ENCODE measurements at places on chromosomes 5 and 9.
A peak's percentile ranks its signal among the peaks of the same experiment; 100 is the strongest.

DNA sequence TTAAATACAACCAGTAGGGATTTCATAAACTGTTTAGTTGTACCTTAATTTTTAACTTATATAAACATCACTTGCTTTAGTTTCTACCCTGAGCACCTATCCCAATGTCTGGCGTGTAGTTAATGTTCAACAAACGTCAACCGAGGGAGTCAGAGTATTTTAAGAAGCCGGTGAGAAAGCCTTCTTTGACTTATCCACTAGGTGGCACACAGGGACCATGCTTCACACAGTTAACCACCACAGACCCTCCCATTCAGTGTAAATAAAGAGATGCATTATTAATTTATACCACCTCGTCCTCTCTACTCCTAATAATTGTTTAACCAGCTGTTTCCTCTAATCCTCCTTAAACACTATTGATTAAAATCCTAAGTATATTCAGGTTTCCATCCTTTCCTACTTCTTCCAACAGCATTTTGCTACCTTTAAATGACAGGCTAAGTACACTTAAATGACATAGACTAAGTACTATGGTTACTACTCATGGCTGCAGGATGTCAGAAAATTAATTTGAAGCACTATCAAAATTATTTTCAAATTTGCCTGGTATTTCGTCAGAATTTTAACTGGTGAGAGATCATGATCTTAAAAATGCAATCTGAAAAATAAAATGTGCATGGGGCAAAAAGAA is 2.3 kb downstream of the HAPLN1 start:
- DNase-seq, result peak; percentile 58

- no peak for DNase-seq
Observed at GRCh38 chr9:72156586-72156985, 7.3 kb downstream of the GDA start.

DNA sequence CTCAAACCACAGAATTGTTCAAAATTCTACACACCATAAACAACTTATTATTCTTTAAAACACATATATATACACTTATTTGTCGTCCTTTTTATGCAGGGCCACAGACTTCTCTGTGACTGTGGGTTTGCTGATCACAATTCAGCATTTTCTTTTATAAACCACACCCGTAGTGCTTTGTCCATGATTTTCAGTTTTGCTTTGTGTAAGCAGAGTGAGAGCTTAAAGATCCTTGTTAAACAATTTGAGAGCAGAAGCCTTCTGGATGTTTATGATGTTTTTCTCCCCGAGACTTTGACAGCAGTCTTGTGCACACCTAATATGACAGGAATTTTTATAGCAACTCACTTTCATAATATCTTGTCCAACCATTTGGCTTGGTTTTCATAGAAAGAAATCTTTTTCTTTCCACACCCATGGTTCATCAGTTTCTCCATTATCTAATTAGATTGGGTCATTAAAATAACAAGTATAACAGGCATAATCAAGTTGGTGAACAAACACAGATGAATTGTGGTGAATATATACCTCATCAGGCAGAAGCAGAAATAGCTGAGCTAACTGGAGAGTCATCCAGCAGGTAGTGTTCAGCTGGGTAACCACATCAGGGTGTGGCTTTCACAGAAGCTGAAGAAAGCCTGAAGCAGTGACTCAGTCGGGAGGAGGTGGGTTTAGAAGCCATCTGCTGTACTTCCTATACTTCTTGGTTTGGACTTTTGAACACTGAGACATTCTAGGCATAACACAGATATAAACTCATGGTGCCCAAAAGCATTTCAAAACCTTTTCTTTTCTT is 232.8 kb downstream of the DOCK8 start:
- DNase-seq, result peak; percentile 86

DNA sequence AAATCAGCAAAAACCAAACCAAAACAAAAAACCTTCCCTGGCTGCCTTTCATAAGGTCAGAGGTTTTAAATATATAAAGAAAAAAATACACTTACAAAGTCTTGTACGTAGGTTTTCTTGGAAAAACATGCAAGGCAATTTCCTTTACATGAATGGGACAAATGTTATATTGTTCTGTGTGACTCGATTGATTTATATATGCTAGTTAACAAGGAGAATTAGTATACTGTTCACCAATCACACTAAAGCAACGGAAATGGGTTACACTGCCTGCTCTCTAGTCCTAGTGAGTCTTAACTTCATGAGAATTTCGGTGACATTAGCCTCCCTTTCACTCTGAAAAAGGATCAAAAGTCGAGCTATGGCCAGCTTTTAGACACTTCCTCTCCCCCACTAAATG is 5.5 kb downstream of the GDF9 start:
- DNase-seq, result no peak

DNA sequence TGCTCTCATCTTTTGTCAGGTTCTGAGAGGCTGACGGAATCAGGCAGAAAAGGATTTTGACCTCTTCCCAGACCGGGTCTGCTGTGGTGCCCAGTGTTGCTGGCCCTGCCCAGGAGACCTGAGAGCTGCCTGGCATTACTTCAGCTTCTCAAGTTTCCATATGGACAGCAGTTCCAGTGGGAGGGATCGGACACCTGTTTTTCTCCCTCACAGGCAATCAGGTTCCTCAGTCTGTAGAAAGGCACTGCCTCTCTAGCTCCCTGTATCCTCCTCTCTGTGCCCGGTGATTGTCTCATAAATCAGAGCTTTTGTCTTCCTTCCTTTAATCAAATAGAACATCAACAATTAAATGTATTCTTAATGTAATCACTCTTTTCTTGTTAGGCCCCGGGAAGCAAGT is 198.7 kb downstream of the SEMA6A start:
- no peak for DNase-seq

DNA sequence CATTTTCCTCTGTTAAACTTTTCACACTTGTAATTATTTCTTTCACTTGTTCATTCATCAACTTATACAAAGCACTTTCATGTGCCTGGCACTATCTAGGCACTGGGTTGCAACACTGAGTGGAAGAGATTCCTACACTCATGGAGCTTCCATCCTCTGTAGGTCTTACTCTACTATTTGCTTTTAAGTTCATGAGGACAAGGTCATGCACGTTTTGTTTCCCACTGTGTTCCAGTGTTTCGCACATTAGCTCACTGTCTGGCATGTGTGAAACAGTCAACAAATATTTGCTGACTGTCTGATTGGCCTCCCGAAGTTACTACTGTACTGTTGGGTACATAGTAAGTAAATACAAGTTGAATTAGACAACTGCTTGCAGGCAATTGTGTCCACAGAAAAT is 87.9 kb upstream of the IFNK start:
- DNase-seq, result no peak

GRCh38 chr9:37969130-37969529 is 65.2 kb upstream of the SLC25A51 start:
- no peak for DNase-seq

DNA sequence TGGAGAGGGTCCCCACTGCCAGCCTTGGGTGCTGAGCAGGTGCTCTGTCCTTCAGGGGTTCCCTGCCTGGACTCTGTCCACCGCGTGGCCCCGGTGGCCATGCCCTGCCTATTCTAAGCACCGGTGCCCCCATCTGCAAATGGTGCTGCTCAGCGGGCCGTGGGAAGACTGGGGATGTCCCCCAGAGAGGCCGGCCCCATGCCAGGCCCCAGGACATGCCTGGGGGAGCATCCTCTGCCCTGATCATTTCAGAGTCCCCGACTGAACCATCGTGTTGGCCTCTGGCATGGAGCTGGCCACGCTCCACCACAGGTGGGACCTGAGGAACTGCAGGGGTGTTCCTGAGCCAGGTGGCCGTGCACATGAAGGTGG is 64.7 kb downstream of the RXRA start:
- DNase-seq, result no peak

- no peak for DNase-seq
Observed at GRCh38 chr5:134521841-134522240, 3.6 kb upstream of the JADE2 start.

DNA sequence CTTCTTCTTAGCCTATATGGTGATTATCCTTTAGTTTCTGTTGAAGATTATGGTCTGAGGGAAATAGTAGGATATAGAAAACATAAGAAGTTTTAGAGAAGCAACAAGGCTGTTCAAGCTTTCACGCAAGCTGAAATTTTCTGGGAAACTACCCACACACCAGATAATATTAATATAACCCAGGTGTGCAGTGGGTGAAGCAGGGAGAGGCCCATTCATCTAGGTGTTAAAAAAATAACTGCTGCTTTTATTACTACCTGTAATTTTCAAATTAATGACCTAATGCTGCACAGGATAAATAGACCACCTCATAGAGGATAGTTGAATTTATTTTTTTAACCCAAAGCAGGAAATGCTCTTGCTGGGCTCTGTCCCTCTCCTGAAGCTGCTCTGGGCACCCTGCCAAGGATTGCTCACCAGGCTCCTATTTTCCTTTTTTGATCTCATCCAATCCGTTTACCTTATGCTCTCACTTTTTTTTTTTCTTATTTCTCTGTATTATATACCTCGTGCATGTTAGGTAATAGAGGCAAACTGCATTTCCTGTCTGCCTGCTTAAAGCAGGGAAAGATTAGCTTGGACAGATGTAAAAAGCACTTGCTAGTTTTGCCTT is 124.3 kb upstream of the SLC12A2 start:
- no peak for DNase-seq

- DNase-seq, result peak; percentile 72
Observed at GRCh38 chr5:158382473-158382872, 523.5 kb upstream of the CLINT1 start.

DNA sequence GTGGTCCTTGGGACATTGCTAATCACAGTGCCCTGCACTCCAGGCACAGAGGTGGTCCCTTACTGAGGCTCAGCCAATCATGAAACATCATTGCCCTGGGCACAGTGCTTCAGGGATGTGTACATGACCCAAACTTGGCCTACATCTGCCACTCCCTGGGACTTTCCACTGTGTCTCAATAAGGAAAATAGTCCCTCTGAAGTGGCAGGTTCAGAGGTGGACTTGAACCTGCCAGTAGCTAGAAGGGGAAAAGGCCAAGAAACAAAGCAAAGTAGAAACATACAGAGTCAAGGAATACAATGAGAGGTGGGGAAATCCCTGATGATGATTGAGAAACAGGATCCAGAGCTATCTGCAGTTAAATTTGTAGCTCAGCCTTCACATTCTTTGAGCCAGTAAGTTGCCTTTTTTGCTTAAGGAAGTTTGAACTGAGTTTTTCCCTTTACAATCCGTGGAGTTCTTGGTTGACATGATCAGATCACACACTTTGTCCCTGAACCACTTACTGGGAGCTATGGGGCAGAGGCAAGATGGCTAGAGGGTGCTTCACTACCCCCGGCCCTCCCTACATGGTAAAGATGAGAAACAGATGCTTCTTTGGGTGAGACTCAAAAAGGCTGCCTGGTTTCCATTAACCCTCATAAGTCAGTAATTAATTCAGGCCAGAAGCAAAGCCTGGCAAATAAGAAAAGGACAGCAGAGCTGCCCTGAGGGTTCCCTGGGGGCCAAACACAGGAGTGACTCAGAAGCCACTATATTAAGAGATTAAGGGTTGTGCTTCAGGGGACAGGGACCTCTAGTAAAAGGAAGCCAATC is 57.6 kb downstream of the SH3TC2 start:
- no peak for DNase-seq

DNA sequence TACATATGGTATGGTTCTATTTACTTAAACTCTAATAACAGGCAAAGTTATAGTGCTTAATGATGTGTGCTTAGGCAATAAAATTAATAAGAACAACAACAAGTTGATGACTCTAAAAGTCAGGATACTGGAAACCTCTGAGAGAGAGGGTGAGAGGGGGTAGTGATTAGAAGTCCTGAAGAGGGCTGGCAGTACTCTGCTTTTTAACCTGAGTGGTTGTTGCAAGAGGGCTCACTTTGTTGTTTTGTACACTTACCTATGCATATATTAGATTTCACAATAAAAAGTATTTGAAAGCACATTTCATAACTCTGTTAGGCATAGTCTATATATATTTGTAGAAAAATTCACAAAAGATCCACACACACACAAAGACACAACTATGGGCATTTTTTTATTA is 21.4 kb upstream of the ELL2 start:
- DNase-seq, result no peak

DNA sequence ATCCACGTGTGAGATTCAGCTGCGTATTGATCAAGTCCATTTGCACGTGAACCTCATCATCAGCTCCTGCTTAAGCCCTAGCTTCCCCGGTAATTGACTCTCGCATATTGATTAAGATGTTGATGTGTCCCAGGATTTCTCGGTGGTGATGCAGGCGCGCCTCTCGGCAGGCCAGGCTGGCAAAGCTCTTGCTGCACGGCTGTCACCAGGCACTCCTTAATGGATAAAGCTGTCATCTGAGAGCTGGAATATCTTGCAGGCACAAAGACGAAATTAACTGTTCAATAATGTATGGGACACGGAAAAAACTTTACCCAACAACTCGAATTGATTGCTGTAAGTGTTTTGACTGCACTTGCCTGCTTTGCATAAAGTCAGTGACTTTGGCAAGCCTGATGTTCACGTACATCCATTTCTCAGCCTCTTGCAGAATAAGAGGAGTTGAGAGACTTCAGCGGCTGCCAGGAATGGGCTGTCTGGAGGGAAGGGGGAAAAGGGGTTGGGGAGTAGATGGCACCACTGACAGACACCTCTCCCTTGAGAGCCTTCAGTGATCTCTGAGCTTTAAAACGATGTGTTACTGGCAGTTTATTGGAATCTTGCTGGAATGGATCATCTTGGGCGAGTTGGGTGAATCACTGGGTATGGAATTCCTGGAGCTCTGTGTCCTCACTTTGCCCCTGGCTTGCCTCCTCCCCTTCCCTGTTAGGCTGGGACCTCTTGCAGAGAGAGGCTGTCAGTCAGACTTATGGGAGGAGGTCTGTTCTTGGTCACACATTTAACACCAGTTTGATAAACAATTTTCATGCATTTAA is 650.3 kb downstream of the CCDC171 start:
- DNase-seq, result no peak

- no peak for DNase-seq
Observed at GRCh38 chr5:31021181-31021624, 172.3 kb upstream of the CDH6 start.
